NCI-H187 treated with DMSO at 0.1 percent for 48 hours (cell line): ENCODE measurements at places on chromosomes 3 and 15.

DNA sequence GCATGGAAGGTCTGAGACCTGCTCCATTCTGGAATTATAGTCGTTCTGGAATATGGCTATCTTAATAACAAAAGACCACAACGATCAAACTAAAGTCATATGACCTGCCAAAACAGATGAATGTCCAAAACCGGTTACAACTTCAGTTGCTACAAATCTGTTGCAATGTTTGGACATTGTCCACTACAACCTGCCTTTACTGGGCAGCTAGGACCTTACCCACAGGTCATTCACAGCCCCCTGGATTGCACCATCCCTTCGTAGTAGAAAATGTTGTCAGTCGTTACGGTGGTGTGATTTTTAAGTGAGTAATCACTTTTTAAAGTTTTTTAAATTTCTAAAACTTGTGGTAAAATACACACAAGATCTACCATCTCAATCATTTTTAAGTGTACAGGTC is 22.5 kb upstream of the SRGAP3 start:
- DNase-seq: no peak

DNA sequence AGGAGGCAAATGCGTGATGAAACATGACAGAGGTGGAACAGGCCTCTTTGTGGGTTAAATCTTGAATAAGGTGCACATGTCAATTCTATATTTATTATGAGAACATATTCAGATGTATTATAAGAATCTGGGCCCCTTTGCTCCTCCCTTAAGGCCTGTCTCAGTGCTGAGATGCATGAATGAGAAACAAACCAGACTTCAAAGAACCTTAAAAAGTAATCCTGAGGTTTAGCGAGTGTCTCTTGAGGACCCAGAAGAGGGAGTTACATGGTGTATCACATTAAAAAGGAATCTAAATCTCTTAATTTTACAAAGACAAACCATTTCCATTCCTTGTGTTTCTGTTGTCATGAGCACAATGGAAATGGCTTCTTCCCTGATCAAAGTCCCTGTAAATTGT is 170.9 kb upstream of the TBC1D5 start:
- DNase-seq: no peak

GRCh38 chr3:52094571-52095485 is 38.5 kb upstream of the DUSP7 start:
- DNase-seq: no peak

- DNase-seq: no peak
Observed at GRCh38 chr3:153503873-153504272, 341.8 kb downstream of the RAP2B start.

- DNase-seq: no peak
Observed at GRCh38 chr15:55673287-55673686, 69.7 kb downstream of the PRTG start.

GRCh38 chr15:53527996-53528395 is 231.5 kb downstream of the WDR72 start:
- DNase-seq: no peak

- no peak for DNase-seq
Observed at GRCh38 chr3:181609030-181609767, 102.5 kb upstream of the SOX2 start.

DNA sequence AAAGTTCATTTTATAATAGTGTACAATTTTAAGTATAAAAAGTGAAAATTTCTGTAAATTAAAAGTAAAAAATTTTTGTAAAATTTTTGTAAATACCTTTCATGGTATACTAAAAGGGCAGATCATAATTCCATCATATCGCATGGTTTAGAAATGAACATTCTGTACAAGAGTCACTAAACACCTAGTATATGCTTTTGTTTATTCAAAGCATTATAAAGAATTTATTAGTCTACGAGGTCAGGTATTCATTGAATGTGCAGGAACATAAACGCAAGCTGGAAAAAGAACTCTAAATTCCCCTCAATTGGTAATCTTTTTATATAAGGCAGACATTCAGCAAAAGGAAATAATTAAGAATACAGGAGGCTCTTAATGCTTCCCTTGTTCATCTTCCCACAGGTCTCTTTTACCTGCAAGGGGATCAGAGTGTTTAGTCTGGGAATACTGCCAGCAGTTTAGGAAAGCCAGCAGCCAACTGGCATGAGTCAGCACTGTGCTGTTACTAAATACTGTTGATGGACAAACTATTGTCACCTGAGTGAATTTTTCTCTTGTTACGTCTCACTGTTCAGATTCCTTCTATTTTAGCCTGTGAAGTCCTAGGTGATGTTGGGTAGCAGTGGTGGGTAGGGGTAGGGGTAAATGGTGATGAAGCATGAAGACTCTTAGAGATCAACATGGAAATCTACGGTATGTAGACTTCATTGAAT is 70.1 kb downstream of the UQCC5 start:
- no peak for DNase-seq

GRCh38 chr3:149771652-149772271 is 19.5 kb upstream of the COMMD2 start:
- peak; percentile 30 for DNase-seq

DNA sequence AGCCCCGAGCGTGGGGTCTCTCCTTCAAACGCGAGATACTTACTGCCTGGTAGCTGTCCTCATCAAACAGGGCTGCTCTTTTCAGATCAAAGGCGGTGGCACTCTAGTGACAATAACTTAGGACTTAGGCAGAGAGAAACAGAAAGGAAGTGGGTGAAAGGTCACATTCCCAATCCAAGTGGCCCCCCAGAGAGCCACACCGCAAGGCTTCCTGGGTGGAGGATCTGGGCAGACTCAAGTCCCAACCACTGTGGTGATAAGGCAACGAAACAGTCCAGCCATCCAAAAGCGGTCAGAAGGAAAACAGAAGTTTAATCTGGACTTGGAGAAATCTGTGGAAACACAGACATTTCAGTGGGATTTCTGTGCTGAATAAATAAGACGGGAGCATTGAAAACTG is 227.2 kb downstream of the ADAMTS17 start:
- no peak for DNase-seq

DNA sequence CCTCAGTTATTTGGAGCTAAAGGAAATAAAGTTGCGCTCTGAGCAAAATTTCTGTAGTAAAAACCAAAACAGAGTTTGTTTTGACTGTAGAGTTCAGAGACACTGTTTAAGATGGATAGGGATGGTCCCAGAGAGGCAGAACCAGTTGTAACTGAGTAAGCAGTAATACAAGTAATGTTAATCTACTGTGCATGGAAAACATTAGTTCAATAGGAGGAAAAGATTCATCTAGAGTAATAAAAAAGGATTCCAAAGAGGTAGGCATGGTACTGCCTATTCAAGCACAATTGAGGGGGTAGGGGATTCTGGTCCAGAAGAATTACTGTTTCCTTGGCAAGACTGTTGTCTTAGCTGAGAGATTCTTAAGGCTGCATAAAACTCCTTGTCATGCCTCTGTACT is 77.4 kb downstream of the RASA2 start:
- DNase-seq: no peak

DNA sequence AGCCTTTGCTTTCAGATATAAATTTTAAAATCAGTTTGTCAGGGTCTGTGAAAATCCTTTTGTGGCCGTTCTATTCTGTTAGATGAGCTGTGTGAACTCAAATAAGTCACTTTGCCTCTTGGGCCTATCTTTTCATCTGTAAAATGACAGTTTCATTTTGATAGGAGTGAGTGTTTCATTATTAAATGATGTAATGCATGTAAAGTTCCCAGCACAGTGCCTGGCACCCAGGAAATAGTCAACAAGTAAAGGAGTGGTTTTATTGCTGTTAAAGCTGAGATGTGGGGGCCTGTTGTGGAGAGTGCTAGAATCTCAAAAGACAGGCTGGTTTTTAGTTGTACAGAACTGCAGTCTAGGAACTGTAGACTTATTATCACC is 394.5 kb upstream of the CFAP20DC start:
- DNase-seq: no peak

DNA sequence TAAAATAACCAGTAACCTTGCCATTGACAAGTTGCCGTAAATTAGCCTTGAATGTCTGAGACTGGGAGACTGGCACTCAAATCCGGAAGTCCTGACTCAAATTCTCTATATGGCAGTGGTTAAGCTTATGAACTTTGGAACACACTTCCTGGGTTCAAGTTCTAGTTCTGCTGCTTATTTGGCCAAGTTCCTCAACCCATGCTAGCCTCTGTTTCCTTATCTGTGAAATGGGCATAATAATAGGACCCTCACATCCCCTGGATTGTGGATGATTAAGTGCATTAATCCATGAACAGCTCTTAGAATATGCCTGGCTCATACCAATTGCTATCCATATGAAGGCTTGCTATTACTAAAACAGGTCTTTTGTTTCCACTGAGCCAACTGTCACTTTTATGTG is 311.5 kb downstream of the EDEM1 start:
- DNase-seq: no peak

GRCh38 chr15:75840659-75841058 is 2.6 kb upstream of the UBE2Q2 start:
- no peak for DNase-seq

DNA sequence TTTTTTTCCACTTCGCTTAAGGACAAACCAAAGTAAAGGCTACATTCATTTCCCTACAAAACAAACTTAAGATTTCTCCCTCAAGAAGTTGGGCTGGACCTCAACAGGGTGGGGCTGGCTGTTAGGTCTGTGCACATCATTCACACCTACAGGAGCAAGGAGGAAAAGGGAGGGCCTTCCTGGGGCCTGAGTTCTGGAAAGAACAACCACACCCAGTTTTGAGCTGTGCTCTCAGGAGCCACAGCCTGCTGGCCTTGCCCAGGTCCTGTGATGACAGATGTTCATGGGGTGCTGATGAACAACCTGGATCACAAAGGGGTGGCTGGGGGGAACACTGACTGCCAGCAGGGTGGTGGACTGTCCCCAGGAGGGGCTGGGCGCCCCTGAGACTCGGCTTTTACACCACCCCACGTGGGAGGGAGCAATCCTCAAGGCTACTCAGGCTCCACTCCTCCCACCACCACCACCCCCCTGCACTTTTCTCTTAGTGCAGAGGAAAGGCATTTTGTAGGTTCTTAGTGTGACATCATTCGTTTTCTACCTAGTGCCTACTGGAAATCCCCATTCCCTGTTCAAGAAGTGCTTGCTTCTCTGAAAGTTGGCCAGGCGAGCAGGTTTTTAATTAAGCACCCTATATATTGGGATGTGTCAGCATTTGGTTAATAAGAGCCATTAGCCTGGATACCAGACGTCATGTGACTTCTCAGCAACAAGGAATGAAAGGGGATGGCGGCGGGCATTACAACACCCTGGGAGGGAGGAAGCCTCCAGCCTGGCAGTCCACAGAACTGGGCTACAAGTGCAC is 35.7 kb downstream of the CCNB2 start:
- DNase-seq: no peak

- no peak for DNase-seq
Observed at GRCh38 chr15:59237119-59237855, 30.6 kb downstream of the LDHAL6B start.

- no peak for DNase-seq
Observed at GRCh38 chr3:4730719-4731118, 237.6 kb downstream of the ITPR1 start.

DNA sequence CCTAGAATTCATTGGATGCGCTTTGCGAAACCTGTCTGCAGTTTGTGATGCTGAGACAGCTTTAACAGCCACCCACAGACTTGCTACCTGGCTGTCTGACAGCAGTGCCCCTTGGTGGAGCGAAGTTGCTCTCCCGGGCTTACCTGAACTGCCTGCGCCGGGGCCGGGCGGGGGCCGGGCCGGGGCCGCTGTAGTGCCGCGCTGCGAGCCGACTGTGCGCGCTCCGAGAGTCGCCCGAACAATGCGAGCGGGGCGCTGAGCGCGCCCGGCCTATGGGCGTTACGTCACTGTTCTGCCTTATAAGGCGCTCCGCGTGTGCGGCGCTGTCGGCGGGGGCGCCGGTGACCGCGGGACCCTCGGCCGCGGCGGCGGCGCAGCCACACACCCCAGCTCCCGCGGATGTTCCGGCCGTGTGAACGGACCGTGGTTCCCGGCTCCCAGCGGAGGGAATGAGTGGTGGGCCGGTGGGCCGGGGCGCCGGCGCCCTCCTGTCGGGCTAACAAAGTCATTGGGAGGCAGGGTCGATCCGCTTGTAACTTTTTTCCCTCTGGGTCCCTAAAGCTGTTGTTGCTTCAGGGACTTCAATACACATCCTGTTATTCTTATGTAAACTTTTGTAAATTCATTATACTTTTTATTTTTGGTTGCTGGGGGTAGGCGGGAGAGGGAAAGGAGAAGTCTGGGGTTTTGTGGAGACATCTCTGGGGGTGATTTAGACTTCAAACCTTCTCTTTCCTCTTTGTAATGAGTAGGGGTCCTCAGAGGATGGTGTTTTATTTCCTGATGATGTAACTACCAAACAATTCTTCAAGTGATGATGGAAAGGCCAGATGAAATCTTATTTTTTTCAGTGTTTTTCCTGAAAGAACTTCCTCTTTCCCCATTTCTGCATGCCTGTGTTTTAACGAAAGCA is 58.5 kb downstream of the CMSS1 start:
- DNase-seq: no peak

DNA sequence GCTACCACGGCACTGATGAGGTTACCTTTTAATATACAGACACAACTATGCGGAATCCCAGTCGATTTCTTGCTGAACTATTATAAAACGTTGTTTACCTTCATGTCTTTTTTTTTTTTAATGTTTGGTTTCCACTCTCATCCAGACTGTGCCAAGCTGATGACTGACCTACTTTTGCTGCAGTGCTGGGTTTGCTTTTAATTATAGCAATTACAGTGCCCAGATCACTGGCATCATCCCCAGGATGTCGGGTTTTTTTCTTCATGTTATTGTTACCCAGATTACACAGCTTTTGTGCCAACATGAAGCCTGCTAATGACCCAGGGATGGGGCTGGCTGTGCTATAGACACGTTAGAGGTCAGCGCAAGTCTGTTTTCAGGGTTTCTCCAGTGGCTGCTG is 294.0 kb upstream of the ATP10A start:
- DNase-seq: no peak

GRCh38 chr3:58672451-58672850 is 5.9 kb upstream of the FAM3D start:
- peak; percentile 36 for DNase-seq

DNA sequence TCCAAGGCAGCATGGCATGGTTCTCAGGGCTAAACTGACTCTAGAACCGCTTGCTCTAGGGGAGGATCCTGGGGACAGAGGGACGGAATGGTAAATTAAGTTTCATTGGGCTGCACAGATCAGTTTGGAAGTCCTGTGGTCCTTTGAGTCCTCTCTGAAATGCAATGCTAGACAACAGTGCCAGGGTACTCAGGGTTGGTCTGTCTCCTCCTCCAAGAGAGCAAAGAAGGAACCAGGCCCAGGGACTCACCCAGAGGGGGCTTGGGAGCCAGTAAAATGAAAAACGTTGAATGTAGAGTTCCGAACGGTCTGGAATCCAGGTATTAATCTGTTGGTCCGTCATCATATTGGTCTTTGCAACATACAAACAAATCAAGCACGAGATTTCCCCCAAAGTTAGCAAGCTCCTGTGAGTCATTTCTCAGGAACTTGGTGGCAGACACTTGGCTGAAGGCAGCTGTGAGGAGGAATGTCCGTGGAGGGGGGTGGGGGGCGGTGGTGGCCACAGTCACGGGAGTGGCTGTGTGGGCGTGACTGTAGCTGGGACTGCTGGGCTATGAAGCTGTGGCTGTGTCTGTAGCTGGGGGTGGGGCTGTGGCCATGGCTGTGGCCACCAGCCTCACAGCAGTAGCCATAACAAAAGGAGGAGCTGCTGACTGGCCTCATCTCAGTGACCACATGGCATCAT is 361.0 kb downstream of the SHQ1 start:
- no peak for DNase-seq
